ENCODE measurements at places on chromosomes 7 and 10.

DNA sequence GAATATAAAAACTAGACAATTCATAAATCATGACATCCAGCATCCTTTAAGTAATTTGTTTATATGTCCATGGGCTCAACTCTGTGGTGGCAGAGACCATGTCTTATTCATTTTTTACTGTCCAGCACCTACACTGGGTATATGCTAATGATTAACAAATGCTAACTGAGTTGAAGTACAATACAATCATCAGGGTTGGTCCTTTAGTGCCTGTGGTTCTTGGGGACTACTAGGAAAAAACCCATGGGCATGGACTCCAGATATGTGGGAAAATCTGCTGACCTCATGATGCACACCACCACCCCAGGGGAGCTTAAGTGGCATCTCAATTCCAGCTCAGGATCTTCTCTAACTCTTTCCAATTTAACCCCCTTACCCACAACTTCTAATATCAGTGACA, 85.3 kb upstream of the YAE1 start:
- no peak for DNase-seq

DNA sequence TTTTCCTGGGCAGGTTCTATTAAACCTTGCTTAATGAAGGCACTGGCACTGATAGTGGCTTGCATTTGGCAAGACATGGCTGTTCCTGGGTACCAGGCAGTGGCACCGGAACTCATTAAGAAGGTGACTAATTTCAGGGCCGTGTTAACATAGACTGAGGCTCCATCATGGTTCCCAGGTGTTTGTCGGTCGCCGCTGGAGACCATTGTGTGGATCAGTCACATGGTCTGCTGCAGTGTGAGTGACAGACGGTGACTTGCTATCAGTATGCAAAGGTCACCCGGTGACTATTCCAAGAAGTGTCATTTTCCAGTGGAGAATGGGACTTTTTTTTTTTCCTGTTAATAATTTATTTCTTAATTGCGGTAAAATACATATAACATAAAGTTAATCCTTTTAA, 106.3 kb downstream of the INSYN2A start:
- DNase-seq, result no peak

DNA sequence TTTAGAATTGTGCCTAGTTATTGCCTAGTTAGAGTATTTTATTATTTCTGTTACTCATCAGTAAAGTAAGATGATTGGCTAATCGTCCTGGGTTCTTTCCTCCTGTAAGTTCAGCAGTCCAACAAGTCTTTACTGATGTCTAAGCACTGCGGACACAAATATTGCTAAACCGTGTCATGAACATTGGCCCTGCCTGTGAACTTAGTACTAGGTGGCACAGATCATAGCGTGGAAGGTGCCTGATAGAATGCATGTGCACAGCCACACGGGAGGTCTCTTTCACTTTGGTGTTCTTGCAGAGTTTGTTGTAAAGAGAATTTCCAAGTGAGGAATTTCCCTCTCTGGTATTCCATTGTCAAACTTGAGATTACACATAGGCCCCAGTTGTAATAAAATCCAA, 38.0 kb downstream of the RBM33 start:
- no peak for DNase-seq

DNA sequence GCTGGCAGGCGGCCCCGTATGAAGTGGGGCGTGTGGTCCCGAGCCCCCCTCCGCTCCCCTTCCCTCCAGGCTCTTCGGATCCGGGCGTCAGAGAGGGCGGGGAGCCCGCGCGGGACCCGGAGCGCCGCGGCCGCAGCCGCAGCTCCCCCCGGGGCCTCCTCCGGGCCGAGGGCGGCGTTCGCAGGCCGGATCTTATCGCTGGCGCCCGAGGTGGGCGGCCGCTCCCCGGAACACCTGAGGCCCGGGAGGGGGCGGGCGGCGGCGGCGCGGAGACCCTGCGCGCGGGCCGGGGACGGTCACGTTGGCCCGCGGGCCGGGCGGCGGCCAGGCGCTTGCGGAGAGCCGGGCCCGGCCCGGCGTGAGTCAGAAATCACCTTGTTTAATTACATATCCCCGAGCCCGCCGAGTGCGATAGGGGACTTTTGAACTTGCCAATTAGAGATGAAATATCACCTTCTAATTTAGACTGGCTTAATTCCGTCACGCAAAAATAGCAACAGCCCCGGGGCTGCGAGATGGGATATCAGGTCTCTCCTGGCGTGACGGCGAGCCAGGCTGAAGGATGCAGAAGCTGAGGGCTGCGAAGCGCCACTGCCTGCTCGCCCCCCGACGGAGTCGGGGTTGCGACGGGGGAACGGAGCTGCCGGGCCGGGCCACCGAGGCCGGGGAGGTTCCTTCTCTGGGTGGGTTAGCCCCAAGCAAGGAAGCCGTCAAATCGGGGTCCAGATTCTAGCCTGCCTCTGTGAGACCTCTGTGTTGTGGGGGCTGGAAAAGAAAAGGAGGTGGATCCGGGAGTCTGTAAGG, 43.4 kb downstream of the LDB3 start:
- DNase-seq, result peak; percentile 20
